Activated CD4-positive, CD25-positive, alpha-beta regulatory T cell treated with anti-CD3 and anti-CD28 coated beads, Interleukin-2, amount 50 U/mL, for 24 hours (primary cell): ENCODE measurements at places on chromosomes 3 and 15.
A peak's percentile ranks its signal among the peaks of the same experiment; 100 is the strongest.

DNA sequence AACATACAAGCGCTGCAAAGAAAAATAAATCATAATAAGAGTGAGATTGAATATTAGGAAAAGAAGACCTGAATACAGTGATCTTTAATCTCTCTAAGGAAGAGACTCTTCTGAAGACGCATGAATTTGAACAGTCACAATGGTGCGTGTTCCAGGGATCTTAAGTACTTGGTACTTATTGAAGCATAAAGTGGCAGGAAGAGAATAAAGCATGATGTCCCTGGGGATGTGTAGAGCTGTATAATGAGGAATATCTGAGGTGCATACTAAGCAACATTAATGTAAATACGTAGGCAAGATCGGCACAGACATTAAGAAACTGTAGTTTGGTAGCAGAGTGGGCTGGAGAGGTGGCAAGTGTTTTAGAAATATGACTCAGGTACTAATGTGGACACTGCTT, 246.2 kb upstream of the MCTP2 start:
- no peak for ATAC-seq

- no peak for ATAC-seq
These were observed 3.7 kb downstream of the GRAMD2A start for GRCh38 chr15:72193836-72194396.

DNA sequence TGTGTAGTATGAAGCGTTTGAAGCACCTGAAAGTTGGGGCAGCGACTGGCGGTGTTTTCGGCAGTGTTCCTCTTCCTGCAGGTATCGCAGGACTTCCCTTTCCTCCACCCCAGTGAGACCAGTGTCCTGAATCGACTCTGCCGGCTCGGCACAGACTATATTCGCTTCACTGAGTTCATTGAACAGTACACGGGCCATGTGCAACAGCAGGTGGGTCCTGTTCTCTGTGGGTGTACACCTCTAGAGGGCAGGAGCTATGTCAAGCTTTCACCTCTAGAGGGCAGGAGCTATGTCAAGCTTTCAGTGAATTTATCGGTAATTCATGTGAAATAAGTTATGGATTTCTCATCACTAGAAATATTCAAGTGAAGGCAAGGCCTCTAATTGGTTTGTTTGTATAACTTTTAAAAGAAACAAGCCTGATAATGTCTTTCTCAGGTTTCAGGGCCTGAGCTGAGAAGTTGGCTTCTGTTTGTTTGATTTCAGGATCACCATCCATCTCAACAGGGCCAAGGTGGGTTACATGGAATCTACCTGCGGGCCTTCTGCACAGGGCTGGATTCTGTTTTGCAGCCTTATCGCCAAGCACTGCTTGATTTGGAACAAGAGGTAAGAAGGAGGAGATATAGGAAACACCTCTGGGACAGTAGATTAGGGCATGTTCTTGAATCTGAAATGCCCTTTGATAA, 5.3 kb downstream of the TUBGCP4 start:
- ATAC-seq = peak; percentile 64

- no peak for ATAC-seq
These were observed 37.7 kb downstream of the PCSK6 start for GRCh38 chr15:101451846-101452245.

GRCh38 chr3:84621823-84622222, 337.0 kb upstream of the CADM2 start:
- no peak for ATAC-seq

DNA sequence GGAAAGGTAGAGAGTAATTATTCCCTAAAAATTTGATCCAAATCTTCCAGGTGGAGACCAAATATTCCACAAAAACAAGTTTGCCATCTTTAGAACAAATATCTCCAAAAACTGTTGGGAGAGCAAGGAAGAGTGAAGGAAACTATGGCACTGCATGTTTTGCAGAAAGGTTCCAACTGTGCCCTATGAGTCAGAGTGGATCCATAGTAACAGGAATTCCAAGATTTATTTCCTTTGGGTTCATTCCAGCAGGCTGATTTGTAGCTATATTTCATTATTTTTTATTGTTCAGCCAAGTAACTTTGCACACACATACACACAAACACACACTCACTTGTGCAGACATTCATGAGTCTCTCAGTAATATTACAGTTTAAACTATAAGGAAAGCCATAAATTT, 459.7 kb upstream of the EPHA6 start:
- ATAC-seq = no peak

GRCh38 chr3:52423173-52423572, 21.7 kb downstream of the SEMA3G start:
- ATAC-seq = no peak

- no peak for ATAC-seq
These were observed 79.6 kb downstream of the CDIN1 start for GRCh38 chr15:36658898-36659639.

GRCh38 chr15:48400086-48400485, 68.9 kb downstream of the DUT start:
- ATAC-seq = no peak
